ENCODE measurements at places on chromosomes 5 and 9. TPM values are rescaled to one million over a fixed set of nuclear protein-coding genes. Genes with fewer than 3 reads are reported as not detected.

The TMEM250 gene
- total RNA-seq = 33.5 TPM

GRCh38 chr5:57592236-57592635, 109.6 kb upstream of the ACTBL2 start:
- DNase-seq = peak; percentile 13

DNA sequence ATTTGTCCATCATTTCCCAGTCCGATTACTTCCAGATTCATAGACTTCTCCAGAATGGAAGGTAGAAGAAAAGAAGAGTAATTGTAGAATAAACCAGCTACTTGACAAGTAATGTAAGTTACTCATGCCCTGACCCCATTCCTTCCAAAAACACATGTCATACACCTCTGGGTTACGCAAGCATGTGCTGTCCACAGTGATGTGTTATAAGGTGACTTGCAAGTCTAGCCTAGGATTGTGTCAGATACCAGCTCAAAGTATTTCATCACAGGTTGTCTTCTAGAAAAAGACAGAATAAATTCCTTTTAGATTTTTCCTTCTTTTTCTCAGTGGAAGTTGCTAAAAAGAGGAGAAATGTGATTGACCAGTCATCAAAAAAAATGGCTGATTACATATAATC, 8.0 kb upstream of the TLR4 start:
- DNase-seq = no peak

DNA sequence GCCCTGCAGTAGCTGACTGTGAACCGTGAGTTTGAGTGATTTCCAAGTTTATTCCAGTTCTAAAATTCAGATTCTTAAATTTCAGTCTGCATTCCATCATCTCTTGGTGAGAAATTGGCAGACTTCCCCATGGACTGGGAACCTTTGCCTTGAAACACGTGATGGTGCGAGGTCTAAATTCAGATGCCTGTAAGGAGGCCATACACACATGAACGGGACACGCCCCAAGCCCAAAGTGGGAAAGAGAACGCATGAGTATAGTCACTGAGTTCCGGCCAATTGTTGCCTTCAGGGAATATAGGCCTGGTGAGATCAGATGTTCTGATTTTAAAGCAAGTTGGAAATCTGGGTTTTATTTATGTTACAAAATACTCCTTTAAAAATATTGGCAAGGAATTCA, 1084.4 kb upstream of the WWC1 start:
- DNase-seq = no peak

- no peak for DNase-seq
Observed at GRCh38 chr5:179762079-179762780, 29.6 kb downstream of the MAML1 start.

The WDR38 gene
- total RNA-seq = not detected

DNA sequence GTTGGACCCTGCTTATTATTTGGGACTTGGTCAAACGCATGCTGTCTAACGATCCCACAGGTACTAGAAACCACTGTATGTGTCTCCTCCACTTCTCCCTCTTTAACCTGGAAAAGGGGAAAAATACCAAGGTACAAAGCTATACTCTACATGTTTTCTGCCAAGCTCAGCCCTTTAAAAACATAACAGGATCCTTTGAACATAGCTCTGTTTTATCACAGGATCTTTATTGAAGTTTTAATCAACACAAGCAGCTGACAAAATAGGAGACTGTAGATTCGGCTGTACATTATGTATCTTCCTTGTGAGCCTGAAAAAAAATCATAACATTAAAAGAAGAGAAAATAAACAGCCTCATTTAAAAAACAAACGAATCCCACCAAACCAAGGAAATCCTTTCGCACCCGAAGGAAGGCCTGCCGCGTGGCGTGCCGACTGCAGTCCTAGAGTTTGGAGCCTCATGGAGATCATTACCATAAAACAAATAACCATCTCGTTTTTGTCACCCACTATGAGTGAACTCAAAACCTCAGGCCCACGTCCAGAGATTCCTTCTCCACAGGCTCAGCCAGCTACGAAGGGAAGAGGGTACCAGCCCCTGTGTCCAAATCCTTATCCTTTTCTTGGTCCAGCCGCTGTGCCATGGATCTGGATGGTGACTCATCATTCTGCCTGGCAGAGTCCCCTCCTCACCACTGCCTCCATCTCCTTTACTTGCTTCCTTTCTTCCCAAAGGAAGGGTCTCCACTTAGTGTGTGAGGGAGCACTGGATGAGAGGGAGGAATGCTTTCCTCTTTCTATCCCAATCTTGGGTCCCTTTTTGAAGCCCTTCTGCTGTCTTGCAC, 651.1 kb downstream of the CCDC171 start:
- DNase-seq = no peak

DNA sequence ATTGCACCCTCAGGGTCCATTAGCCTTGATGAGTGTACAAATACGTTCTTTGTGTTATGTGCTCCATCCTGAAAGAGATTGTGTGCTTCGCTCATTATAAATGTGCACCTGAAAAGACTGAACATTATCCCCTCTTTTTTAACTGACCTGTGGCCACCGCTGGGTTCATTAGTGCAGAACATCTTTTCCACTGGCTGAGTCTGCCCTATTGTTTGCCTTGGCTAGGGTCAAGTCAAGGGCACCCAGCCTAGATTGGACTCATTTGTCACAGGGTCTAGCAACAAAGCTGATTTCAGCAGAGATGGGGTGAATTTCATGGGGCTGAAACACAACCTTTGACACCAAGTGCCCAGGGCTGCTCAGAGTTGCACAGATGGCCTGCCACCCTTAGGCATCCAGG, 764.1 kb upstream of the ARRDC3 start:
- DNase-seq = no peak

GRCh38 chr9:19649336-19650041, 139.3 kb downstream of the SLC24A2 start:
- DNase-seq = no peak

The SVEP1 gene
- not detected for total RNA-seq

DNA sequence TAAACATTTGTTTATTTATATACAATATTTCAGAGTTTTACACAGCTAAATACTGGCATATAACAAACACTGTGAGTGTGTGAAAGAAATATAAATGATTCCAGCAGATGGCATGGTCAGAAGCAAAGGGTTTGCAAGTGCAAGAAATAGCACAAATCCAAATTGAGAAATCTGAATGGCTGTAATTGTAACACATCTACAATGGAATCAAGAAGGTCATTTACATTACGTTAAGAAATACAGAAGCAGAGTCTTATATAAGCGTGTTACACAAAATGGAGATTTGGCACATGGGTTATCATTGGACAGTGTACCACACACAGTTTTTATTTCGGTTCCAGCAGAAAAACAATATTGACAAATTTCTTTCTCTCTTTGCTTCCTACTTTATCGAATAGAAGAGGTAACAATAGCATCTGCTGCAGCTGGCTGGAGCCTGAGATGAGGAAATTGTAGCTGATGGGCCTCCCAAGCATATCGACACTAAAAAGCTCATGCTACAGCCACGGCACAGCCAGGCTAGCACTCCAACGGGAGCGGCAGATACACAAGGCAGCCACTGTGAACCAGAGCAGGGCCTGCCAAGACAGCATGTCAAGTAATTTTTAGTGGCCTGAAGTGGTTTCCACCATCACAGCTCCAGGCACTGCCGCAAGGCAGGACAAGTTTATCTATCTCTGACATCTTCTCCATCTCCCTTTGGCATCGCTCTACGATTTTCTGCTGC, 564.6 kb upstream of the DMAC1 start:
- DNase-seq = no peak

The C5orf58 gene
- total RNA-seq = not detected

The NIPAL4 gene
- 5.6 TPM for total RNA-seq

The HRH2 gene
- not detected for total RNA-seq

The SLIT3 gene
- 5.6 TPM for total RNA-seq

The TMOD1 gene
- total RNA-seq = not detected

GRCh38 chr5:177531209-177531940, 14.6 kb upstream of the DDX41 start:
- no peak for DNase-seq

DNA sequence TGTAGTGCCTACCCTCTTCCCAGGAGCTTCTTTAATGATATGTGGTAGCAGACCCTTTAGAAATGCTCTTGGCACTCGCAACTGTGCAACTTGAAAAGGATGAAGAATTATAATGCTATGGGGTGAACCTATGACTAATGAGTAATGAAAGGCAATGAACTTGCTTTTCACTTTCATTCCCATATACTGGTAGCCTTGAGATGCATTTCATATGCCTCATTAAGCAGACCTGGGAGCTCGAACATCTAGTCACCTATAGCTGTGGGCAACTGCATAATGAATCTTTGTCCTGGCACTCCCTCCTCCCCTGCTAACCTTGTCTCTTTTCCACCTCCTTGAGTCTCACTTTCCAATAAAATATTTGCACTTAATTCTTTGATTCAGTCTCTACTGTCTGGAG, 605.9 kb upstream of the DAB2 start:
- DNase-seq = peak; percentile 25

DNA sequence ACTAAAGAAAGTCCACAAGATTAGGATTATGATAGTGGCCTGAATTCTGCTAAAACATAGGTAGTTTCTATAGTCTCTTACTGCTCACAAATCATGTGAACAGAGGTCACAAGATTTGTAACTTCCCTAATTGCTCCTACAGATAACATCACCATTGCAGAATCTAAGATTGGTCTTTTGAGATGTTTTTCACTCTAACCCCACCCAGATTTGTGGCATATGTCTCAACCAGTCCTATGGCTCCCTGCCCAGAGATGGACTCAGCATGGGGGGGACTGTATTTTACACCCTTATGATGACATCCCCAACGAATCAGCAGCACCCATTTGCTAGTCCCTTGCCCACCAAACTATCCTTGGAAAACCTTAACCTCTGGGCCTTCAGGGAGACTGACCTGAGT, 1046.2 kb downstream of the CDH12 start:
- peak; percentile 59 for DNase-seq

- DNase-seq = no peak
Observed at GRCh38 chr9:126435105-126435504, 108.5 kb downstream of the MVB12B start.

GRCh38 chr9:110755179-110755578, 86.6 kb downstream of the MUSK start:
- peak; percentile 55 for DNase-seq

The ABHD17B gene
- total RNA-seq = 15.4 TPM

- peak; percentile 76 for DNase-seq
Observed at GRCh38 chr9:16410601-16411280, 459.7 kb downstream of the BNC2 start.

- no peak for DNase-seq
Observed at GRCh38 chr5:151214614-151215545, 9.0 kb downstream of the CCDC69 start.

The BNIP1 gene
- 14.5 TPM for total RNA-seq

The TMEM232 gene
- 0.32 TPM for total RNA-seq

The PAEP gene
- not detected for total RNA-seq

- DNase-seq = no peak
Observed at GRCh38 chr5:40547994-40548575, 131.6 kb upstream of the PTGER4 start.

The GCNT4 gene
- 2.3 TPM for total RNA-seq

DNA sequence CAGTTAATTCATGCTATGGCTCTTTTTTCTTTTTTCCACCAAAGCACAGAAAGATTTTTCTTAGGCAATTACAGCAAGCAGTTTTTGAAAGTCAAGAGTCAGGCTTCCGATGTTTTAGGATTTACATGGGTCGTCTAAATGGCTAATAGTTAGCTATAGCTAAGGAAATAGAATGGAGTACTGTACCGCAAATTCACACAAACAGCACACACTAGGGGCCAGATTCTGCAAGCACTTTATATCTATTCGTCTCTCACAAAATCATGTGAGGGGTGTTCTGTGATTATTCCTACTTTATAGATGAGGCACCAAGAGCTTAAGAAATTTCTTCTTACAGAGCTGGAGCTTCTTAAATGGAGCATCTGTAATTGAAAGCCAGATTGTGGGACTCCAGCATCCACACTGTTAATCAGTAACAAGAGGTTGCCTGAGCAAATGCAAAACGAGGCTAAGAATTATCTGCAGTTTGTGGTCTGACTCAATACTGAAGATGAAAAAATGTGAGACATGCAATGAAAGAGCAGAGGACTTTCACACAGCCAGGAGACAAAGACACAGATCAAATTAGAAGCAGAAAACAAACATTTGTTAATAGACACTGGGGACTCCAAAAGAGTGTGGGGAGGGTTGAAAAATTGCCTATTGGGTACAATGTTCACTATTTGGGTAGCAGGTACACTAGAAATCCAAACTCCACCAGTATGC, 62.7 kb upstream of the CTXN3 start:
- DNase-seq = no peak

- DNase-seq = no peak
Observed at GRCh38 chr9:133153227-133154096, 10.3 kb downstream of the GBGT1 start.

GRCh38 chr5:115829913-115830312, 11.5 kb downstream of the ATG12 start:
- DNase-seq = no peak

GRCh38 chr5:435156-435790, 7.7 kb upstream of the EXOC3 start:
- no peak for DNase-seq

- DNase-seq = no peak
Observed at GRCh38 chr9:97752274-97752673, 55.1 kb upstream of the XPA start.

DNA sequence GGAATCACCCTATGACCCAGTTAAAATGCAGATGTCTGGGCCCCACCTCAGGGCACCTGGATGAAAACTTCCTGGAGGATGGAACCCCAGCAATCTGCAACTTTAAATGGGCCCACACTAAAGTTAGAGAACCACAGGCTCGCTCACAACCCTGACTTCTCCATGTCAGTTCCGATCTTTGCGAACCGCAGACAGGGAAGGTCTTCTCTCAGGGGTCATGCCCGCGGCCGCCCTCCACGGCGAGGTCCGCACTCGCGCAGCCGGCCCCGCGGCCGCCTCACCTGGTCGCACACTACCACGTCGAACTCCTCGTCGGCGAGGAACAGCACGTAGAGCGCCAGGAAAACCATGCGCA, 499 bp downstream of the ALG2 start:
- DNase-seq = no peak

The C8G gene
- 0.25 TPM for total RNA-seq

- DNase-seq = peak; percentile 85
Observed at GRCh38 chr9:95092262-95093072, 225.0 kb downstream of the FANCC start.

- no peak for DNase-seq
Observed at GRCh38 chr9:12972608-12973589, 198.1 kb downstream of the LURAP1L start.

GRCh38 chr9:128206916-128207910, 4.0 kb downstream of the DNM1 start:
- no peak for DNase-seq

DNA sequence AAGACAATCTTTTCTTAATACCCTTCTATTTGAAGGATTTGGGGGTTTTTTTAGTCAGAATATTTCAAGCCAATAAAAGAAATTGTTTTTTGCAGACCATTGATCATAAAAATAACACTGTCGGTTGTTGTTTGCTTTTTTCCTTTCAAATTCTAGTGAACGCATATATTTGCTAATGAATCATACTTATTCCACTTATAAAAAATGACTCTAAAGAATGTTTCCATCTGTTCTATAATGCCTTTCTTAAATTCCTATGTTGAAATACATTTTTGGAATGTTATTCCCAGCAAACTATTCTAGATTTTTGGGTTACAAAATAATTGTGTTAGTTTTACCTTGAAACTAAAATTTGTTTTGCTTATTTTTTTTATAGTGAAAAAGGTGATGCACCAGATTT, 32.2 kb downstream of the CWC27 start:
- DNase-seq = no peak

GRCh38 chr9:110835404-110835803, 166.8 kb downstream of the MUSK start:
- peak; percentile 68 for DNase-seq
